ENCODE measurements at places on chromosomes 7 and 10.

- DNase-seq: no peak
Observed at GRCh38 chr10:3364768-3365480, 192.3 kb upstream of the PITRM1 start.

DNA sequence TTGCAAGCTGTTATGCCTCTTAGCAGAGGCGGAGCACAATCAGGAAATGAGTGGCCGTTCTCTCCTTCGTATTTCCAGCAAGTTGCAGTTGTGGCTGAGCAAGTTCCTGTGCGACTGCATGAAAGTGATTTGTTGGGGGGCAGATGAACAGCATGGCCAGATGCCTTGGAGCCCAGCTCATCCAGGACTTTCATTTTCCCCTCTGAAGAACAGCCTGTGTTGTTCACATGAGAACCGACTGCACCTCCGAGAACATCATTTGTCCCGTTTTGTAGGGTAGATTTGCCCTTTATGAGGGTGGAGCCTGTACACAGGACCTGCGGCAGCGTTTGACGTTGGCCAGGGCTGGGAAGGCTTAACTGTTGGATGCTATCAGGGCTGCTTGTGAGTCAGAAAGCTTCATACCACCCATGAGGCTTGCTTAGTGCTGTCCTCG, 4.4 kb downstream of the BAG3 start:
- peak; percentile 32 for DNase-seq

DNA sequence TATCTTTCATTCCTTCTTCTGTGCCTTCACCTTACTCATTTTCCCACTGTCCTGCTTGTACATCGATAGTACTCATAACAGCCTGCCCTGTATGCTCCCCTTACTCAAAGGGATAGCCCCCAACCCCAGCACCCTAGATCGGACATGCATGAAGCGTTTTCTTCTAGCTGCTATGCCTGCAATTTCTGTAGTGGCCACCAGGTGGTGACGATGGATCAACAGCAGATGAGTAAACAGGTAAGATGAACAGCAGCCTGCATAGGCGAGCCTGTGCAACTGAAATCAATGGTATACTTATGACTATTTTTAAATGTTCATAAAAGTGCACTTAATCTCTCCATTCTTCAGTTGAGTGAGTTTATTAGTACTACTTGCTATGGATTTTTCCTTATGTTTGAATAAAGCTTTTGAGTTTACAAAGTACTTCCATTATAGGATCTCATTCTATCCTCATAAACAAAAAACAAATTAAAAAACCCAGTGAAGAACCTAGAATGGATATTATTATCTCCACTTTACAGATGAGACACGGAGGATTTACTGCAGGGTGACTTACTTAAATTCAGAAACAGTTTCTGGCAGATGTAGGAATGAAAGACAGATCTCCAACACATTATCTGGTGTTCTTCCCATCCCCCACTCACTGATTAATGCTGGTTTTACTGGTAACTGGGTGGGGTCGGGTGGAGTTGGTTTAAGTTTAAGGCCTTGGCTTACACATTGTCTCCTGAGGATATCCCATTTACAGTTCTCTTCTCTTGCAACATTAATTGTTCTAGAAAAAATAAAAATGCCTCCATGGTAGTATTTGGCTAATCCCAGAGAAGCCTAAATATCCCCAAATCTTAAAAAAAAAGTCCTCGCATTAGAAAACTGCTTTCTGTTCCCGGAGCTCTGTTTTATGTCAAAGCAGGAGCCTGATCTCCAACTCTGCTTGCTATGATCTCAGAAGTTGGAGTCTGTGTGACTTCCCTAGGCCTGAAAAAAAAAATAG, 222.1 kb downstream of the GLI3 start:
- peak; percentile 47 for DNase-seq

GRCh38 chr10:15419279-15419874, 48.3 kb upstream of the FAM171A1 start:
- DNase-seq: peak; percentile 25

- no peak for DNase-seq
Observed at GRCh38 chr7:47952224-47952623, 4.0 kb upstream of the PKD1L1 start.

DNA sequence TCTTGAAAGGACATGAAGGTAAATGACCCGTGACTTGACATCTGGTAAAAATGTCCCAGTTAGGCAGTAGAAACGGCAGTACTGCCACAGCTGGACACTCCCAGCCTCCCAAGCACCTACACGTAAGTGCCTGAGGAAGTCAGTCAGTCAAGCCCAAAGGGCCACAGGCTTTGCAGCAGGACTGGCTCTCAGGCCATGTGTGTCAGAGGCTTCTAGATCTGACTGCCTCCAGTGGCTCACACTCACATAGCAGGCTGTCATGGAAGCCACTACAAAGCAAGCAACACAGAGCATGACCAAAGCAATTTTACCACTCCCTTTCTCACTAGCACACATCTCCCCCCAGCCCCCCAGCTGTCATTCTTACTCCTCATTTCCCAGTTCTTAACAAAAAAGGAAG, 17.8 kb upstream of the CCNJ start:
- no peak for DNase-seq

GRCh38 chr10:119100434-119101238, 3.3 kb upstream of the DENND10 start:
- no peak for DNase-seq

DNA sequence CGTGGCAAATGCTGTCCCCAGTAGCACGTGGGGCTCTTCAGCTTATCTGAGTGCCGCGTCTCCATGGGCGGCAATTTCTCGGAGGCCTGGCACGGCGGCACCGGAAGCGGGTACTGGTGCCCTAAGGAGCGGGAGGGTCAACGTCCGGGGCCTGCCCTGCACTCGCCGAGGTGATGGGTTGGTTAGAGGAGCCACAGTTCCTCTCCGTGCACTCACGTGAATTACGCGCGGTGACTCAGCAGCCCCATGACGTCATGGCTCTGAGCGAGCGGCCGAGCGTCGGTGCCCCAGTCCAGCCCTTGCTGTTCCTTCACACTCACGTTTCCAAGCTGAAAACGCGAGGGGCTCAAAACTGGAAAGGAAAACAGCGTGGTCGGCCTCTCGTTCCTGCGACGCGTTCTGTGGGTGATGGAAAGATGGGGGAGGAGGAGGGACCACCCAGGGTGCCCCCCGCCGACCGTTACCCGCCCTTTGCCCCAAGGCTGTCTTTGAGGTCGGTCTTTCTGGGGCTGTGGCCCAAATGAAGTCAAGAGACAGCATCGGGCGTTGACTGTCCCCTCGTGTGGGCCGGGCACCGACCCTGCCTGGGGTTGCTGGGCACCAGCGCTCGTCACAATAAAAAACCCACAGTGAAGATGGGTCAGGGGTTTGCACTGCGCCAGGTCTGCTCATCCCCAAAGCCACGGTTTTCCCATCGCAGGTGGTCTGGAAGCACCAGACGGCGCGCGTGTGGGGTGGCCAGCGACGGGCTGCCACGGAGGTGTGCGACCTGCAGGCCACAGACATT, 70.4 kb upstream of the CFAP46 start:
- DNase-seq: no peak

- DNase-seq: no peak
Observed at GRCh38 chr7:149223176-149223575, 16.3 kb upstream of the ZNF212 start.

DNA sequence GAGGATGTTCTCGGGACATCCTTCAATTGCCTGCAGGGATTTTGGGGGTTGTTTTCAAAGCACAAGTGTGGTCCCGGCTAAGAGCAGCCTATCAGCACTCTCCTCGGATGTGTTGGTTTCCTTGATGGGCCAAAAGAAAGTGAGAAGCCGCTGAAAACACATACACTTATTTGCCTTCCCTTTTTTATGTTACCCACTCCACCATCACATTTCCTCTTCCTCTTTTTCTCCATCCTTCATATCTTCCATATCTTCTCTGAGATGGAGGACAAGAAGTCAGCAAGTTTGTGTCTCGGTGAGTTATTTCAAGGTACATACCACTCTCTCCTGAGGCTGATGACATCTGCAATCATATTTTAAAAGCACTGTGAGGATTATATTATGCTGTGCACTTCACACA, 64.0 kb downstream of the ZNF33B start:
- DNase-seq: no peak

- DNase-seq: no peak
Observed at GRCh38 chr7:45647967-45648670, 74.0 kb downstream of the ADCY1 start.

- DNase-seq: no peak
Observed at GRCh38 chr7:70587739-70588138, 544.2 kb upstream of the GALNT17 start.

DNA sequence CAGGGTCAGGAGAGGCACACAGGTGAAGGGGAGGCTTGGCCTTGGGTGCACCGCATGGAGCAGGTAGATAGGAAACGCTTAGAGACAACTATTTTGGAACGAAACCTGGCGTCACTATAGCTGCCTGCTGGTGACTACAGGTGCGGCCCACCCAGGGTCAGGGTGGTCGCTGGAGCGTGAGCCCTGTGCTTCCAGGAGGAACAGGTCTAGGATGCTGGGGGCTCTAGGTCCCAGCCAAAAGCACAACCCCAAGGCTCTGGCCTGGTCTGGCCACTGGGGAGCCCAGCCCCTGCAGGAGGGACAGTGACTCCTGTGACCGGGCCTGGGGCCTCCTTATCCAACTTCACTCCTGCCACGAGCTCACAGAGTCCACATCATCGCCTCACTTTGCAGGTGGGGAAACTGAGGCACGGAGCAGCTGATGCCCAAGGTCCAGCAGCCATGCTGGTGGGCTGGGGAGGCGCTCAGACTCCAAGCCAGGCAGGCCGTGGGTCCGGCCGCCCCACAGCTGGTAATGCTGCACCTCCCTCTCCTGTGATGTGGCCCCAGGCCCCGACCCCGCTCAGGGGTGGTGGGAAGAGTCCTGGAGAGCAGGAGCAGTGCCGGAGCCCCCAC, 9.0 kb downstream of the LFNG start:
- no peak for DNase-seq

DNA sequence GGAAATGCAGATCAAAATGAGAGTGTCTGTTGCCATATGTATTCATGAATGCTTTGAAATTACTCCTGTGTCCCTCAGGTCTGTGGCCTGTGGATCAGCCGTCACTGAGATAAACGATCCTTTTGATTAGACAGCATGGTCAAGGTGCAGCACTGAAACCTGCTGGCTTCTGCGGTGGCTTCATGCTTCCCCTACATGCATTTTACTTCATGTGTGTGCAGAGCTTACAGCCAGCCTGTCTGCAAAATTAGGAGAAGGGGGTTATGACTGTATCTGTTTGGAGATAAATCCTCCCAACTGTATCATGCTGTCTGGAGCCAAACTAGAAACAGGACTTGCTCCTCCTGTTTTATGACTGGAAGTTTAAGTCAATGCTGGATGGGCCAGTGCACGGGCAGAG, 71.0 kb upstream of the PLPP4 start:
- DNase-seq: no peak

GRCh38 chr10:115514895-115515294, 421.7 kb downstream of the ATRNL1 start:
- no peak for DNase-seq

DNA sequence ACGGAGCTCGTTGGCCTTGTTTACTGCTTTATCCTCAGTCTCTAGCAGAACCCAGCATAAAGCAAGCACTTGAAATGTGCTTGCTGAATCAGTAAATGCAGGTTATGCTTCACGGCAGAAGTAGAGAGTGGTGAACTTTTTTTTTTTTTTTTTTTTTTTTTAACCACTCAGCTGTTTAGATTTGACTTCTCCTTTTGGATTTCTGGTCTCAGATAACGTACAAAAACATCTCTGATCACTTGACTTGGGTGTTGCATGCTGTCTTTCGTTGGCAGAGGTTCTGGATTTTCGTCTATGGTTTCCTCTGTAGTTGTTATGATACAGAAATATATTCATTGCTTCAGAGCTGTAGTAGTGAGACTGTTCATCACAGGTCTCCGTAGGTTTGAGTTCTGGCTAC, 242.5 kb upstream of the HABP2 start:
- no peak for DNase-seq

DNA sequence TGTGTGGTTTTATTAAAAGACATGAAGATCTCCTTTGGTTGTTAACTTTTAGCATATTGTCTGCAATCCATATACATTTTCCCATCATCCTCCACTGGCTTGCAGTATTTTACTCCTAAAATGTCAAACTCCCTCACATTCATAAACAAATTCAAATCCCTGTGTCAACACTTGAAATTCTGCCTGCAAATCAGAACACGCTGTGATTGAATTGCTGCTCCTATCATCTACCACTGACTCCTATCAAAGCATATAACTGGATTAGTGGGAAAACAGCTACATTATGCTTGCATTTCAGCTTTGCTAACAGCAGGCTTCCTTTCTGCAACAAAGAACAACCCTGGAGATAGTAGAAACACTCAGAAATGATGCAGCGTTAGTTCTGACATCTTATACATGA, 281.8 kb upstream of the HGF start:
- DNase-seq: no peak

GRCh38 chr7:569071-569855, 49.6 kb upstream of the PDGFA start:
- no peak for DNase-seq

Measured in stimulated activated naive CD8-positive, alpha-beta T cell treated with anti-CD3 and anti-CD28 coated beads, Interleukin-15, Interleukin-2, amounts not matched to agents 100 U/mL and 50 U/mL, for 24 hours (primary cell).